GM13976 (cell line): ENCODE measurements at places on chromosomes 13 and 19.

- DNase-seq = no peak
Observed at GRCh38 chr13:77172650-77173049, 145.7 kb upstream of the FBXL3 start.

DNA sequence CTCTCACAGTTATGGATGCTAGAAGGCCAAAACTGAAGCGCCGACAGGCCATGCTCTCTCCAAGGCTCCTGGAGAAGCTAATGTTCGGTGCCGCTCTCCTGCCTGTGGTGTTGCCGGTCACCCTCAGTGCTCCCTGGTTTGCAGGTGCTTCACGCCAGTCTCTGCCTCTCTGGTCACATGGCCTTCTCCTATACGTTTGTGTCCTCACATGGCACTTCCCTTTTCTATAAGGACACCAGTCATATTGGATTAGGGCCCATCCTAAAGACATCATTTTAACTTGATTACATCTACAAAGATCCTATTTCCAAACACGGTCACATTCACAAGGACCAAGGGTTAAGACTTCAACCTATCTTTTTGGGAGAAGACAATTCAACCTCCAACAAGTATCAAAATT is 671.3 kb upstream of the ARGLU1 start:
- no peak for DNase-seq

DNA sequence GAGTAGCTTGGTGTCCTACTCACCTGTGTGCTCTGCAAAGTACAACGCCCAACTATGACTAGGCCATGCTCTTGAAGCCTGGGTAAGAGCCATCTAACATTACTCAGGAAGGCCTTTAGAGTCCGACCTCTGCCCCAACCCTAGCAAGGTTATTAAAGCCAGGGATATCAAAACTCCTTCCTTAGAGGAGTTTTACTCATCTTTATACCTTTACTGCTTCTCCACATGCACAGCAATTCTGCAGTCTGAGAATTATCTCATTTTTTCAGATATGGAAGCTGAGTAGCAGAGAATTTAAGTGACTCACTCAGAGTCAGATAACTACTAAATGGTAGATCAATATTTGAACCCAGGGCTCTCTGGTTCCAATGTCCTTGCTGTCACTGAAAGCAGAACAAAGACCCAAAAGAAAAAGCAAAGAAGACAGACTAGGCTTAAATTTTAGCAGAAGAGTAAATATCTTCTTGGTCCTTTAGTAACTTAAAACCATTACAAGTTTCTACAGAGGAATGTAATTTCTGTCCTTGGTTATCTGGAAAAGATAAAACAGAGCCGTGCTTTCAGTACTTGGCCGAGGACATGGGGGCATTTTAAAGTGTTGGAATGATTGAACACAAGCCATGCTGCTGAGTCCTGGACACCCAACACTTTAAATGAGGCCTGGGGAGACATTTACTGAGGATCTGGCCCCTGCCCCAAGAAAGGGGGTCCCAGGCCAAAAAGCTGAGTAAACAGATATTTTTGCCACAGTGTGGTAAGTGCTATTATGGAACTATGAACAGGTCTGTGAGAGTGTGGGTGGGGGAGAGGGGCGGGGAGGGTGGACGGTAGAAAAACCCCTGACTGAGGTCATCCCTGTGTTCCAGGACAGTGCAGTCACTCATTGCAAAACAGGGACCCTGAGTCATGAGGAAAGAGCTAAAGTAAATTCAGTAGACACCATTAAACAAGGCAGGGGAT is 18.4 kb upstream of the KPNA3 start:
- DNase-seq = peak; percentile 48

- peak; percentile 79 for DNase-seq
Observed at GRCh38 chr19:38079926-38080380, 144.1 kb downstream of the DPF1 start.

GRCh38 chr13:109610517-109610916 is 175.9 kb downstream of the IRS2 start:
- DNase-seq = peak; percentile 7

GRCh38 chr13:66461021-66461420 is 769.1 kb downstream of the PCDH9 start:
- DNase-seq = no peak

DNA sequence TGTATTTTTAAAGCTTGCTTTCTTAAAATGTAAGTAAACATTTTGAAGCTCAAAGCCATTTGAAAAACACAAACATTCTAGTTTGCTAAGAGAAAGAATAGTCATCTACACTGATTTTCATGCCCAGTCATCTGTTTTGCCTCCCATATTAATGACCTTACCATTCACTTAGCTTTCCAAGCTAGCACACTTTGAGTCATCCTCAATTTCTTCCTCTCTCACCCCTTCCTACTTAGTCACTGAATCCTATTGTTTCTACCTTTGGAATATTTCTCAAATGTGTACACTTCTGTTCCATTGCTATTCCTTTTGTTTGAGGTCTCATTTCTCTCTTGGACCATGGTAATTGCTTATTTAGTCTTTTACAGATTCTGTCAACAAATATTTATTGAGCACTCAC is 7.3 kb upstream of the HS6ST3 start:
- no peak for DNase-seq

GRCh38 chr13:26222520-26223046 is 469 bp upstream of the RNF6 start:
- no peak for DNase-seq

GRCh38 chr13:19650742-19651141 is 17.3 kb downstream of the MPHOSPH8 start:
- no peak for DNase-seq

DNA sequence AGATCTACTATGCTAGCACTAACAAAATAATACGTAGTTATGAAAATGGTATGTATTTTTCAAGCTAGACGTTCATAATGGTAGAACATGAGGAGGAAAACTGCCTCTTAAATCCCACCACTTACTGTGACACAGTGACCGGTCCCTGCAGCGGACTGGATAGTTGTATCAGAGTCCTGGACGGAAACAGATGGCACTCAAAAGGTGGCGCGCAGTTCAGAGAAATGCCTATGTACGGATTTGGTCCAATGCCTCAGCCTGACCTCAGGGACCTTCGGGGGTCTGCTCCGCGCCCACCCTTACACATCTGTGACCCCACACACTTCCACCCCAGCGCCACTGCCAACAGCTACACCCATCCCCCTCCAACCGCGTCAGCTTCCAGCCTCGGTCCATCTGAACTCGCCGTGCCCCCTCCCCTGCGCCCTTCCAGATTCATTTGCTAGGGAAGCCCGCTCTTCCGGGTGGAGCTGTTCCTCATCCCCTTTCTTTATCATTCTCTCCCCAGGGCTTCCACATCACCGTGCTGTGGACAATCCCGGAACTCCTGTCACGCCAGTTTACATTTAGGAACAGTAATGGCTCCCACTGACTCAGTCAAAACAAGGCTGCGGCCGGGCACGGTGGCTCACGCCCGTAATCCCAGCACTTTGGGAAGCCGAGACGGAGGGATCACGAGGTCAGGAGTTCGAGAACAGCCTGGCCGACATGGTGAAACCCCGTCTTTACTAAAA is 792 bp upstream of the LENG8 start:
- no peak for DNase-seq

DNA sequence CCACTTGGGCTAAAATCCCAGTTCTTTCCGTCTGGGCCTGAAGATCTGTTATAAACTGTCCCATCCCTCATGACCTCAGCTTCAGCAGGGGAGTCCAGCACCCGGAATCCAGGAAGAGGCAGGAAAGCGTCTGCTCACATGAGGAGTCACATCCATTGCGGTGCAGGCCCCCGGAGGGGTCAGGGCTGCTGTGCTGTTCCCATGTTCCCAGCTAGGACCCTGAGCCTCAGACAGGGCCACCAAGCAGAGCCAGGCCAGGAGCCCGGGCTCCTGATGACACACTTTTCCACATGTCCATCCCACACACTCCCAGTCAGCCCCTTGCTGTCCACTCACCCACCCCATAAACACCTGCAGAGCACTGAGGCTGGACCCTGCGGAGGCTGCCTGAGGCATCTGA is 45.3 kb upstream of the VSTM2B start:
- no peak for DNase-seq

GRCh38 chr13:73261739-73262216 is 203.0 kb downstream of the KLF5 start:
- no peak for DNase-seq

DNA sequence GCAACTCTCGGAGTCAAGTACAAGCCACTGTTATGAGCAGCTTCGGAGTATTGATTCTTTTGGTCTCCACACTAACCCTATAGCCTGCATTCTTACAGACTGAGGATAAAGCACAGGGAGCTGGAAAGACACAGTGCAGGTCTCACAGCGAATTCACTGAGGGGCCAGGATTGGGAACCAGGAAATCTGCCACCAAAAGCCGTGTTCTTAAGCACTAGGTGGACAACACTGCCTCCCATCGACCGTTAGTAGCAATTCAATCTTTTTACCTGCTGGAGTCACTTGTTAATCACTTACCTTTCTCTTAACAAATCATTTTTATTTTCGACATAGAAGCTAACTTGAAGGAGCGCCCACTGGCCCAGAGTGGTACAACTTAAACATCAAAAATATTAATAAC is 6.3 kb downstream of the PMIS2 start:
- DNase-seq = peak; percentile 74

- DNase-seq = no peak
Observed at GRCh38 chr13:75359266-75359665, 122.7 kb downstream of the TBC1D4 start.

GRCh38 chr13:23750383-23751121 is 138.6 kb downstream of the MIPEP start:
- DNase-seq = no peak

- no peak for DNase-seq
Observed at GRCh38 chr13:43140985-43141384, 117.6 kb downstream of the DNAJC15 start.

DNA sequence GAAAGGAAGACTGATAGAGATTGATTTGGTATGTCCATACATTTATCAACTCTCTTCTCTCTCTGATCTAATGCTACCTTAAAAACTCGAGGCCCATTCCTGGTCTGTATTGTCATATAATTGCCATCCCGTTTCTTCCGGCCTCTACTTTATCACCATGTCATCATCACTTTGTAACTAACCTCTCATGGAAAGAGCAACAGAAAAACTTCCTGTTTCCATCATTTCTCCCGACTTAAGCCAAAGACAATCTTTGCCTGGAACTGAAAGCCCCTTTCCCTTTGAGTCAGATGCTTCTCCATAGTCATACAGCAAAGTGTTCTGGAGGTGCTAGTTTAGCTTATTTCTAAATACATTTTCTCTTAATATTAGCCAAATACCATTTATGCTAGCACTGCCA is 2.8 kb upstream of the STOML3 start:
- no peak for DNase-seq

DNA sequence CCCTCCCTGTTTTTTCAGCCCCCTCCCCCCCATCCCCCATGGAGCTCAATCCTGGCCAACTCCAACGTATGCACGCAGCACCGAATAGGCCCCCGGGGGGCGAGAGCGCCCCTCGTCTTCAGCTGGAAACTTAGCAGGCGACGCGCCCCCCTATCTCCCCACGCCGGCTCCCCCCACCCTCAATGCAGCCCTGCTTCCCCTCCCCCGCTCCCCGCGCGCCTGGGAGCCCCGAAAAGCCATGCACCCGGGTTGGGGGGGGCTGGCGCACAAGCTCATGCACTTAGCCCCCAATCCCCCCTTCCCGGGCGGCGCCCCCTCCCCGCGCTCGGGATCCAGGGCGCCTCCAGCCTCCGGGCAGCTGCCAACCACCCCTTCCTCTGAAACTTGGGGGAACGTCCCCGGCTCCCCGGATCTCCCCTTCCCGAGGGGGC is 508 bp downstream of the ZBTB7A start:
- no peak for DNase-seq

- no peak for DNase-seq
Observed at GRCh38 chr19:19461671-19462622, 53.4 kb downstream of the TSSK6 start.

GRCh38 chr19:32627714-32628270 is 46.8 kb downstream of the PDCD5 start:
- DNase-seq = no peak

DNA sequence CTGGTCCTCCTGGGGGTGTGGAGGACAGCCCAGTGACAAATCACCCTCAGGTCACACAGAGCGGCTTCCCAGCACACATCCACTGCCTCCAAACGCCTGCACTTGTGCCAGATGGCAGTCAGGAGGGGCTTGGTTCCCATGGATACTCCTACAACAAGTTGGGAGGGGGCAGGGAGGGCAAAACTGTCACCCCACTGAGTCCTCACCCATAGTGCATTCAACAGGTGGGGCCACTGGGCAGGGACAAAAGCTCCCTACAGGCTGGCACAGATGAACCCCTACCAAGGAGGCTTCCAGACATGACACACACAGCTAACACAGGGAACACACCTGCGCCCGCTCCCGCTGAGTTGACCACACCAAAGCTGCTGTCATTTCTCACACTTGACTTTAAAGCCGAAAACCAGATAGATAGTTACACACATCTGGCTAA is 120.5 kb downstream of the STK24 start:
- no peak for DNase-seq

DNA sequence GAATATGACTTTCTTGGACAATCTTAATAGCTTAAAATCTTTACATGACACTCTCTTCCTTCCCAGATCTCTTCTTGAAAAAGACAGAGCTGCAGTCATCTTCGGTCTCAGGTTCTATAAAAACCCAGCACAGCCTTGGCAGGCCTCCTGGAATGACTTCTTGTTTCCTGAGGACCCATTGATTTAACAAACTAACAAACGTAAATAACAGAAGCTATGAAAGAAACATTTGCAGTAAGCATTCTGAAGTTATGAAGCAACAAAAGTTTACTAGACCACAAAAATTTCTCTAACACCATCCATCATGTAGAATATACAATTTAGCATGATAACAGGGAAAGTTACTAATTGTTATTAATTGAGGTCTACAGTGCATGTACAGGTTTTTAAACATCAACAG is 62.8 kb upstream of the STARD13 start:
- DNase-seq = no peak

DNA sequence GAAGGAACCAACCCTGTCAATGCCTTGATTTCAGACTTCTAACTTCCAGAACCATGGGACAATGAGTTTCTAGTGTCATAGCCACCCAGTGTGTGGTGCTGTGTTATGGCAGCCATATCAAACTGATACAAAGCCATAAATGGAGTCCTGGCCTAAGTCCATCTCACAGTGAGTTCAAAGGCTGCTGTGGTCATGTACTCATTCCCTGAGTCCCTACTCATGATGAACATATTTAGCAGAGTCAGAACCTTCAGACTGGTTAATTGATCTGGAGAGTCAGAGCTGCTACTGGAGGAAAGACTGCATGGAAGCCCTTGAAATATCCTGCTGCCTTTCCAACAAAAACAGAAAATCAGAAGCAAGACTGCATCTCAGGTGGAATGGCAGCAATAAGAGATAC is 39.2 kb upstream of the CSNK1A1L start:
- no peak for DNase-seq

GRCh38 chr13:104869501-104869900 is 1666.0 kb downstream of the EFNB2 start:
- DNase-seq = no peak

GRCh38 chr13:19862481-19863313 is 752 bp downstream of the ZMYM5 start:
- DNase-seq = peak; percentile 51
